Testis (tissue), 5 donors: ENCODE measurements at places on chromosomes 4 and X.

DNA sequence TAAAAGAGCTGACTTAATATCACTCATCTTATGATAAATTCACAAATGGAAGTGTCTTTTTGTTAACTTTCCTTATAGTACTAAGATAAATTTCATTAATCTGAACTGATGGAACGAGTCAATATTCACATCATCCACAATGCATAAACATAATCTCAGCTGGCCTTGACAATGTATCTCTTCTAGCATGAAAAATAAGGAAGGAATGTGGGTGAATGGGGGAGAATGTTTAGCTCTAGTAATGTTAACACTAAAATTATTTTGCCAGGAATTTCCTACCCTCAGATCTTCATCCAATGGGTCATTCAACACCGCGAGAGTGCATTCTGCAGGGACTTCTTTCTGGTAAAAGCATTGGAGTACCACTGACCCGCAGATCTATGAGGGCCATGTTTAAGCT is 15.8 kb downstream of the TRPC3 start:
- no peak for DNase-seq

DNA sequence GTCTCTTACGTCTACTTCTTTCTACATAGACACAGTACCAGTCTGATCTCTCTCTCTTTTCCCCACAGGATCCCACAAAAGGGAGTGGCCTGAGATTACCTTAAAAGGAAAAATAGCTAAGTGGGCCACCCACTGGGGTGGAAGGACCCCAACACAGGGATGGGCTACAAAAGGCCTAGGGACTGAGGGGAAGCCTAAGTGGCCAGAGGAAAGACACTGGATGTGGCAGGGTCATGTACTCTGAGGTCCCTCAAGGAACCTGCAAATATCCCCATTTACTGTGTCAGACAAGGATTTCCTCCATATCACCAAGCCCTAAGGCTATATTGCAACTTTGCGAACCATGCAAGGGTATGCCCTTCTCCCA is 6.5 kb upstream of the PRDX4 start:
- no peak for DNase-seq

- no peak for DNase-seq
Observed at GRCh38 chr4:151792995-151793394, 32.2 kb upstream of the GATB start.

- DNase-seq: no peak
Observed at GRCh38 chr4:108804648-108805273, 41.9 kb upstream of the ETNPPL start.

GRCh38 chr4:3730422-3731190 is 35.6 kb upstream of the ADRA2C start:
- no peak for DNase-seq

- no peak for DNase-seq
Observed at GRCh38 chrX:15913146-15913545, 58.5 kb upstream of the AP1S2 start.

DNA sequence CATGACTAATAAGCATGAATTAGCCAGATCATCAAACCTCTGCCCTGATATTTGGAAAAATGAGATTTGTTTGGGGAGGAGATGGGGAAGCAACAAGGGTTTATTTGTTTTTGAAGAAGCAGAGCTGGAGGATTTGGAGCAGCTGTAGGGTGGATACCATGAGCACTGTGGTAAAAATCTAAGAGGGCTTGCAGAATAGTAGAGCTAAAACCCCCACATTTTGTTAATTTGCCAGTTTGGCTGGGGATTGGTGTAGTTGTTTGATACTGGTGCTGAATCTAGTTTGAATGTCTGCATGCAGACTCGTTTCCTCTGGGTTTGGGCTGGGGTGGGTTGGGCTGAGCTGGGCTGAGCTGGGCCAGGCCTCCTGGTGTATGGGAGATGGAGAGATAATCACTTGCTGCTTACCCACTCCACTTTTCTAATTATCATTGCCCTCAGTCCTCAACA is 43.7 kb downstream of the SMAD1 start:
- DNase-seq: no peak

DNA sequence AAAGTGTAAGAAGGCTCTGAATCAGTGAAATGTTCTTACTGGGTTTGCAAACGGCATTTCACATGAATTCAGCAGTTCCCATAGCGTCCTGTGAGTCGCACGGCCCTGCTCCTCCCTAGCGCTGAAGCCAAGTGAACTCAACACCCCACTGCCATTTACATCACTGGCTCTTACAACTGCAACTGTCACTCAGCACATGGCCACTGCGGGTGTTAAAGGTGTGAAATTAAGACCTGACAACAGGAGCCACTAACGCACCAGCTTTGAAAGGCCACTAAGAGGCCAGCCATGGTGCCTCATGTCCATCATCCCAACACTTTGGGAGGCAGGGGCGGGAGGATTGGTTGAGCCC is 31.7 kb downstream of the RNF212 start:
- DNase-seq: no peak

DNA sequence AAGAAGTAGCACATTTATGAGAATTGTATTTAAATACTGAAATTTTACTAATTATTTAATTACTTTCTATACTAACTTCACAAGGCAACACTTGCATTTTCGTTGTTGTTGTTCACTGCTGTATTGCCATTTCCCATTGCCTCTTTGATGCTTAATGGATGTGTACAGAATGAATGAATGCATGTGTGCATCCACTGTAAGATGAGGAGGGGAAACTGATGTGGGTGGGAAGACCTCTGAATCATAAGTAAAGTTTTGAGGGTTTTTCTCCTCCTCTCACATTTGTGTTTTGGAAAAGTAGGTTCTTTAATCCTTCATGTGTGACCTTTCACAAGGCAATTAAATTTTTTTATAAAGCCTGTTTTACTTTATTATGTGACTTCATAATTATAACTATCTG is 46.8 kb downstream of the PDLIM5 start:
- no peak for DNase-seq

- no peak for DNase-seq
Observed at GRCh38 chr4:45661893-45662292, 462.0 kb downstream of the GABRG1 start.

DNA sequence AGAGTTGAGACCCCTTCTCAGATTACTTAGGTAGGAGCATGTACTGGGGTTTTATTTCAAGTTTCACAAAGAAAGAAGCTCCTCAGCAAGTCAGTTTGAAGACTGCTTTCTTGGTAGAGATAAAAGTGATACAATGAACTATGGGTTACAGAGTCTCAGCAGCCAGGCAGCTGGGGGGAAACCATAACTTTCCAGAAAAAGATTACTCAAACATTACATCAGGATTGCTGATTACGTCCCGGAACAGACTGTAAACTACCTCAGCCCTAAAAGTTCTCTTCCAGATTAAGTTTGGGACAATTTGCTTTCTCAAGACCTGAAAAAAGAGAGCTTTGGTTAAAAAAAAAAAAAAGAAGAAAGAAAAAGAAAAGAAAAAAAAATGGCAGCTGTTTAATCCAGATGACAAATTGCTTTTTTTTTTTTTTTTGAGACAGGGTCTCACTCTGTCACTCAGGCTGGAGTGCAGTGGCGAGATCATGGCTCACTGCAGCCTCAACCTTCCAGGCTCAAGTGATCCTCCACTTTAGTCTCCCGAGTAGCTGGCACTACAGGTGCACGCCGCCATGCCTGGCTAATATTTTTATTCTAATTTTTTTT is 16.6 kb downstream of the SAT1 start:
- peak; percentile 37 for DNase-seq

GRCh38 chrX:18574591-18574990 is 97.3 kb downstream of the RS1 start:
- DNase-seq: no peak

GRCh38 chr4:83819582-83819981 is 283.7 kb downstream of the GPAT3 start:
- DNase-seq: no peak

DNA sequence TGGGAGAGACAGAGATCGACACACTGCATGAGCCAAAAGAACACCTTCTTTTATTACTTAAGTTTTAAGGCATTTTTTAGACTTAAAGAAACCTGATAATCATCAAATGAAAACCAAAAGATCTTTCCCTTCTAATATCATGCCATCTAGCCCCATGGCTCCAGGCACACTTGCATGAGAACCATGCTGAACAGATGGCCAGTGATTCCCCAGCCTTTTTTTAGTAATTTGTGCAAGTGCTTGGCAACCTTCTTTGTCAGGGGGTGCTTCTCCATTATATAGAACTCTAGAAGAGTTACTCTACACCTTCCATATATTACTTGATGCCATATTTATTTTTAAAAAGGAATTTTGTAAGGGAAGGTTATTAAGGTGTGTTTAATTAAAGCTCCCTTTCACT is 182.2 kb upstream of the TEX13C start:
- DNase-seq: no peak

- DNase-seq: no peak
Observed at GRCh38 chr4:165813606-165814005, 59.4 kb upstream of the TLL1 start.

GRCh38 chr4:54547299-54548097 is 110.3 kb upstream of the KIT start:
- no peak for DNase-seq

- DNase-seq: peak; percentile 59
Observed at GRCh38 chr4:139975830-139976272, 178.1 kb downstream of the MAML3 start.

- DNase-seq: no peak
Observed at GRCh38 chr4:38310446-38311043, 350.3 kb downstream of the PTTG2 start.

DNA sequence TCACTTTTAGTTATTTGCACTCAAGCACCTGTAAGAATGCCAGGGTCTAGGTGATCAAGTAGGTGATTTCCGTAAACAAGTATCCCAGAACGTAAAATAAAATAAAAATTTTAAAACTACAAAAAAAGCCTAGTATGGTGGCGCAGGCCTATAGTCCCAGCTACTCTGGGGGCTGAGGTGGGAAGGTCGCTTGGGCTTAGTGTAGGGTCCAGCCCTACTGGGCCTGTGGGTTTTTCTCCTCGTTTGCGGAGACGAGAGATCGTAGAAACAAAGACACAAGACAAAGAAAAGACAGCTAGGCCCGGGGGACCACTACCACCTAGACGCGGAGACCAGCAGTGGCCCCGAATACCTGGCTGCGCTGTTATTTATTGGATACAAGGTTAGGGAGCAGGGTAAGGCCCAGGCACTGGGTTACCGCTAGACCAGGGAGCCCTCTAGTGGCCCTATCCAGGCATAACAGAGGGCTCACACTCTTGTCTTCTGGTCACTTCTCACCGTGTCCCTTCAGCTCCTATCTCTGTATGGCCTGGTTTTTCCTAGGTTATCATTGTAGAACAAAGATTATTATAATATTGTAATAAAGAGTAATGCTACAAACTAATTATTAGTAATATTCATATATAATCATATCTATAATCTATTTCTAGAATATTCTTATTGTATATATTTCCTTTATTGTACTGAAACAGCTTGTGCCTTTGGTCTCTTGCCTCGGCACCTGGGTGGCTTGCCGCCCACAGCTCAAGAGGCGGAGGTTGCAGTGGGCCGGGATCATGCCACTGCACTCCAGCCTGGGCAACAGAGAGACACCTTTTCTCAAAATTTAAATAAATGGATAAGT is 38.4 kb downstream of the SAGE1 start:
- DNase-seq: peak; percentile 54

DNA sequence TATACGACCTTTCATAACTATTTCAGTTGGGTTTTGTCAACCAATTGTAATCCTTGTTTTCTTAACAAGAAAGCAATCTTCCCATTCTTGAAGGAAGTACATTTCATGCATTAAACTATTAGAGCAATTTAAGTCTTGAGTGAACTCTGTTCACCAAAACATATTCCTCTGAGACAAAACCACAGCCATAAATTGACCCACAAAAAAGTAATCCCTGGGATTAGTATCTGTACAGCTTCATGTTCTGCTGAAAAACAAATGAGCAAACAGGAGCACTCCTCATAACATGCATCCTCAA is 207.0 kb upstream of the PDE5A start:
- DNase-seq: no peak

DNA sequence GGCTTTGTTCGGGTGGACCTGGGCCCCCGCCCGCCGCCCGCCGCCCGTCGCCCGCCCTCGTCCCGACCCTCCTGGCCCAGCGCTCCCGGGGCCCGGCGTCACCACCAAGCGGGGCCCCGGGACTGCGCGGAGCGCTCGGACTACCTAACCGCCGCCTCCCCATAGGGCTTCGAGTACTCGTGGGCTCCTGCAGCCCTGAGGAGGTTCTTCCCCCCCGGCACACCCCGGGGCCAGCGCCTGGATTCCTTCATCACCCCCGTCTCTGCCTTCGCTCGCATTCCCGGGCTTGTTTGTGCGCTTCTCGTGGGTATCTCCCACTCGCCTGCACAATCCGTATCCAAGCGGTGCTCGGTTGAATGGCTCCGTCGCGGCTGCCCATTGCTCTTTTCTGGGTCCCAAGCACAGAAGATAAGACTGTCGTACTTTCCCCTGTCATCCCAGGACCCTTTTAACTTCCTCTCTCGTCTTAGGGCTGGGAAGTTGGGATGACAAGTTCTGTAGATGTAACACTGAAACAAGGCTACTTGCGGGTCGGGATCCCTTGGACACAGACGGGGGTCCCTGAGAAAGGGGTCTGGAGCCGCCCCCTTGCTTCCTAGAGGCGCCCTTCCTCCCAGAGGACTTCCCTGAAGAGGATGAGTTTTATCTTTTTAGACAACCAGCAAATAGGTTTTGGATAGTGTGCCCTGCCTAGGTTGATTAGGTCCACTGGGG is 565 bp downstream of the MOB1B start:
- DNase-seq: no peak

DNA sequence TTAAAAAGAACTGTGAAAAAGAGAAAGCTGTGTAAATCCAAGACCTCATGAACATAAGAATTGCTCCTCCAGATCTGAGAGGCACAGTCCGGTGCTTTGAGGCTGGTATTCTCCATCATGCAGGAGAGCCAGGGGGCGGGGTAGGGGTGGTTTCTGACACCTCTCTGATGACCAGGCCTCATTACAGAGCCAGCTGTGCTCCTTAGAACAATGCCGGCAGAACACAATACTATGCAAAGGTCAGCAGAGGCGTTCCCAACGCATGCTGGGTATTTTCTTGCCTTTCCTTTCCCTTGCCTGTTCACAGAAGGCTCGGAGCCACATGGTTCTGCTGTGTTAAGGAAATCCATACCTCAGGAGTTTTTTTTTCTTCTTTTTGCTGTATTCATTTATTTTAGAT is 91.2 kb upstream of the SOD3 start:
- peak; percentile 23 for DNase-seq

DNA sequence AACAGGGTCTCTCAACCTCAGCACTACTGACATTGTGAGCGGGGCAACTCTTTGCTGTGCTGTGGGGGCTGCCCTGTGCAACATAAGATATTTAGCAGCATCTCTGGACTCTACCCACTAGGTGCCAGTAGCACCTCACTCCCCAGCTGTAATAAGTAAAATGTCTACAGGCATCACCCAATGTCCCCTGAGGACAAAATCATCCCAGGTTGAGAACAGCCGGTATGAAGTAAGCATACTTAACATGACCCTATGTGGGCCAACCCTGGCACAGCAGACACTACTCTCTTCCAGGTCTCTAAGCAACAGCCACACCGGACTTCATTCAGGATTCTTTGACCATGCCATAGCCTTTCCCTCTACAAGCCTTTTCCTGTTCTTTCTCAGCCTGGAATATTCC is 10.5 kb upstream of the MGST2 start:
- peak; percentile 37 for DNase-seq

DNA sequence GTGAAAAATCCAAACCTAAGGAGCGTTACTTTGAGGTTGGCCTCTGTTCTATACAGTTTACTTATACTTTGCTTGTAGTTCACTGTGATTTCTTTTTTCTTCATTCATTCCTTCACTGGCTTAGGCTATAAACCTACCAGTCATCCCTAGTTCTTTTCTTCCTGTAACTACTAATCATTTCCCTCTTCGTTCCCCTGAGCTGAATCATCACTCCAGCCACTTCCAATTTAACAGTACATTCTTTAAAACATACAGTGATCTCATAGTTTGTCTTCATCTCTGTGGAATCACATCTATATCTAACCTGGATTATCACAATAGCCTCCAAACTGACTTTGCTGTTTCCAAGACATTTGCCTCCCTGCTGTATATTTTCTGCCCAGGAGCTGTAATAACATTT is 25.2 kb upstream of the NPFFR2 start:
- DNase-seq: no peak
